ENCODE measurements at places on chromosomes 12 and 14.

- no peak for DNase-seq
Measured at GRCh38 chr12:46577063-46577776, 204.6 kb upstream of the SLC38A2 start.

GRCh38 chr12:2957816-2958431, 1.3 kb upstream of the TEAD4 start:
- no peak for DNase-seq

- DNase-seq, result no peak
Measured at GRCh38 chr12:93136253-93137055, 207.4 kb upstream of the EEA1 start.

DNA sequence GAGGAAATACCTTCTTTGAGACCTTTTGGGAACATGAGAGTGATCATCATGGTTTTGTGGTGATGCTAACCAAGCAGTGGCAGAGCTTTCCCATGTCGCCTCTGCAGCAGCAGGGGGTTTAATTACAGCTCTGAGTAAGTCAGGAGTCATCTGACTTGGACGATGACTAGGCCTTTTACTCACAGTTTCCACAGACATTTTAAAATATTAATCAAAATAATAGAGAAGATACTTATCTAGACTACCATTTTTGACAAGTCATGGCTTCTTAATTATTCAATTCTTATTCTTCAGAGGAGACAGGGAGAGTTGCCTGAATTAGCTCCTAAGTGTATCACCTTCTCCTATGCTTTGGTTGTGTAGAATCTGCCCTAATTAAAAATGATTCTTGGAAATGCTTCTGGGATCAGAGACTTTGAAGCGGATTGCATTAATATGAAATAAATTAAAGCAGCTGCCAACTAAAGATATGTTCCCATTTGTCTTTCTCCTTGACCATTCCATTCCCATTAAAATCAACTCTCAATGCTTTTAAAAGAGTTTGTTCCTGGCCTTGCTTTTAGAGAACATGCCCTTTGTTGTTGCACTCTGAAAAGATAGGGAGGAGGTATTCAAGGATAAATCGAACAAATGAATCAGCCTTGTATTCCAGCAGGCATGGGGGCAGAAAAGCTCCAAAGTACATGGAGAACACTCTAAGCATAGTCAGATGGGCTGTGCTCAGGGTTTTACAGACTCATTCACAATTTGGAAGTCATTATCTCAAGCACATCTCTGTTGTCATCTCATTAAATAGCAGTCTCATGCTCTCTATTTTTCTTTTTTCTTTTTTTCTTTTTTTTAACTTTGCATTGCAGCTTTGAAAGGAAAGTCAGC, 7.7 kb upstream of the IFNG-AS1 start:
- no peak for DNase-seq

DNA sequence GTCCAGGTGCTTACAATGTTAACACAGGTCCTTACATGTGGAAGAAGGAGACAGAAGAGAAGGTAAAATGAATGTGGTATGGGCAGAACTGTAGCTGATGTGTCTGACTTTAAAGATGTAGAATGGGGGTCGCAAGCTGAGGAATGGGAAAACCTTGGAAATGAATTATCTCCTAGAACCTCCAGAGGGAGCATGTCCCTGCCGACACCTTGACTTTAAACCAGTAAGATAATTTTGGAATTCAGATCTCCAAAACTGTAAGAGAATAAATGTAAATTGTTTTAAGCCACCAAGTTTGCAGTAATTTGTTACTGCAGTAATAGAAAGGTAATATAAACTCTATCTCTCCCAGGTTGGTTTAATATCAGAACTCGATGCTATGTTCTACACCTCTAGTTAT, 80.1 kb upstream of the ALG10 start:
- no peak for DNase-seq

DNA sequence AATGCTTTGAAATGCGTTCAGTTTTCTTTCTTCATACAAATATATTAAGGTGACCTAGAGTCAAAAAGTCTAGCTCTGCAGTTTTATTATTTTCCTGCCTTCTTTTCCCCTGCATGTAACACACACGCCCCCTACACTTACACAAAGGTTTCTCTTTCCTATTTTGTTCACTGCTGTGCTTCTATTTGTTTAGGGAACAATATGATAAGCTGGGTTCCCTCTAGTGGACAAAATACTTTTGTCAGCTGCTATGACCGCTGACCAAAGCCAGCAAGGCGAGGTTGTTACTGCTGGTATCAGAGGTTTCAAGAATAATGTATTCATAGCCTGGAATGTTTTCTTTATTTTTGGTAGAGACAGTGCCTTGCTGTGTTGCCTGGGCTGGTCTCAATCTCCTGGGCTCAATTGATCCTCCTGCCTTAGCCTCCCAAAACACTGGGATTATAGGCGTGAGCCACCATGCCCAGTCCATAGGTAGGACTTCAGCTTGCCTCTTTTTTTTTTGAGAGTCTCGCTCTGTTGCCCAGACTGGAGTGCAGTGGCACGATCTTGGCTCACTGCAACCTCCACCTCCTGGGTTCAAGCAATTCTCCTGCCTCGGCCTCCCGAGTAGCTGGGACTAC, 33.4 kb downstream of the FNTB start:
- DNase-seq, result peak; percentile 38

DNA sequence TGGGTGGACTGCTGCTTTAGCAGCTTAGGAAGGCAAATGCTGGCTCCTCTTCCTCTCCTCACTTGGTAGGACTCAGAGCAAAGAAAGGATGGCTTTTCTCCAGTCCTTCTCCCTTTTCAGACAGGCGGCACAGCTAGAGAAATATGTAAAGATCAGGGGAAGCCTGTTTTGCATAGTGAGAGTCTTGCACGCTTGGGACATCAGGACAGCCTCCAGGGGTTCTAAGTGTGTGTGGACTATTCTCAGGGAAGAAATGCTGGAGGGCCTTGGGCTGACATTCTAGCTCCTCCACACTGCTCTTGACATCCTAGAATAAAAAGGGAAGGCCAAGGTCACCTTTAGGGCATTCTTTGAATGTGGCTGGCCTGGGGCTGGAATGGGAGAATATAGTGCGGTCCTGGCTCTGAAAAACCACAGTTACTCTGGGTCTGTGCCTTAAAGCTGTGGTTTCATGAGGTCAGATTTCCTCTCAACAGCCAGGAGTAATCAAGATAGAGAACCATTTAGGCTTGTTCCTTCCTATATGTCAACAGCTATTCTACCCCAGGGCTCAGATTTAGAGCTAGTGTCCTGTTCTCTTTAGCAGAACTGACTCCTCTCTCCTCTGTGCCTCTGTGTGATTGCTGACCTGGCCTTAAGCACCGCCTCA, 24.3 kb downstream of the CMA1 start:
- DNase-seq, result no peak

DNA sequence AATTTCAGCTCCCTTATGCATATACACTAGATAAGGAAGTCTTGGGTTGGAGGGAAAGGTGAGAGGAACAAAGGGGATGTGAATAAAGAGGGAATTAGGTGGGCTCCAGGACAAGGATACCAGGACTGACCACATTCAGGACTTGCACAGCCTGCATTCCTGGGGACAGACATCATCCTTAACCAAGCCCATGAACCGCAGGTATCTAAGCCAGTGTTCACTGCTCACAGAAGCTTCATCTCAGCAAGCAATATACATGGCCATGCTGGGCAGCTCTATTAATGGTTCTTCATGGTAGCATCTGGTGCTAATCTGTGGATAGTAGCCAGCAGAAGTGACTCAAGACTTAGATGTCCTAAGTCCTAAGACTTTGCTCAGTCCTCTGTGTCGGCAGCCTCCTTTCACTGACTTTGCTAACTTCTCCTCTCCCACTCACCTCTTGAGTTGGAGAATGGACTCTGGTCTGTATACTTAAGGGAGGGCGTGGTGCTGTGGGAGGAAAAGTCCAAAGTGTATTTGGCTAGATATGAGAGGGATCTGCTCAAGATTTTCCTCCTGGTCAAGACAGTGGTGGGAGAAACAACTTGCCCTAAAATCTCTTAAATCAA, 136.1 kb downstream of the ASCL1 start:
- no peak for DNase-seq

- DNase-seq, result no peak
Measured at GRCh38 chr12:107657133-107657532, 28.5 kb upstream of the PWP1 start.

- no peak for DNase-seq
Measured at GRCh38 chr14:71720978-71721624, 211.1 kb upstream of the RGS6 start.

DNA sequence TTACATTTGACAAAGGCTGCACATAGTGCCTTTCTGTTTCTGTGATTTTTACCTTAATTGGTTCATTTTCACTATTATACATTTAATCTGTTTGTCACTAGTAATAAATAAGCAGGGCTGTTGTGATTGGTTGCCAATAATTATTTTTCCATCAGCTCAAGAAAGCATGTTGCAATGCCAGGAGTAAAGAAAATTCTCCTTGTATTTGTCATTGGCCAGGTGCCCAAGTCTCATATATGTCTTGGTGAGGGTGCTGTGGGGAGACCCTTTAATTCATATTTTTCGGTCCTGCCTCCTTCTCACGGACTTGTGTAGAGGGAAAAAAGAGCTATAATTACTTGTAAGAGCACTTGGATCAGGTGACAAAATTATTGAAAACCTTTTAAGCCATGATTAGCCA, 108.0 kb downstream of the KITLG start:
- no peak for DNase-seq

- no peak for DNase-seq
Measured at GRCh38 chr12:13177373-13177772, 19.2 kb upstream of the EMP1 start.

DNA sequence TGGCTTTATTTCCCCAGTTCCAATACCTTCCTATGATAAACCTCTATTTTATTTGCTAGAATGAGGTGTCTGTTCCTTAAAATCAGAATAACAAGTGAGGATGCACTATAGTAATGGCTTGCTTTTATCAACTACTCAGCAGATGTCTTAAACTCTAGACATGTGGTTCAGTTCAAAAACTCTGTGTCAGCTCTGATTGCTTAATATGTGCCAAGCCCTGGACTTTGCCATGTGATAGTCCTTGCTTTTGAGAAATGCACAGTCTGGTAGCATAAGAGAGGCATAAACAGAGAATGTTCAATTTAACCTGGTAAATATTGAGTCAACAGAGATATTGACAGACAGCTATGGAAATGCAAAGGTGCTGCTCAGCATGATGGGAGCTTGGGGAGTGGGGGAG, 254.8 kb downstream of the PDZRN4 start:
- no peak for DNase-seq

DNA sequence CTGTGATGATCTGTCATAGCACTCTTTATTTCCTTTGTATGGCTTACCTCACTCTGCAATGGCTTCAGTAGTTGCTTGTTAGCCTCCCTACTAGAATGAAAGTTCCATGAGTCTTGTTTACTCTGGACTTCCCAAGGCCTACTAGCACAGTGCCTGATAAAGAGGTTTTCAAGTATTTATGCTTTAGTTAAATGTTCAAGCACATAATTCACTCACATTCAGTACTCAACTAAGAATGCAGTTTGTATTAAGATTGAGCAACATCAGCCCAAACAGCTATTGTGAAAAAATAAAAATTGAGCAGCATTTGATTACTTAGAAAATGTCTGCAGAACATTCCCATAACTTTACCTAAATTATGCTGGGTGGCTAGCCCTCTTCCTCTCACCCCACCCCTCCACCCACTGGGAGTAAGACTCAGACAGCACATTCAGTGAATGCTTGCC, 158.9 kb upstream of the AMIGO2 start:
- no peak for DNase-seq

GRCh38 chr14:101330416-101331140, 230.7 kb upstream of the DIO3 start:
- no peak for DNase-seq

- no peak for DNase-seq
Measured at GRCh38 chr14:59246566-59246965, 58.1 kb downstream of the DAAM1 start.
